ENCODE measurements at places on chromosomes 5 and 9.

- DNase-seq, result no peak
Measured at GRCh38 chr5:96478983-96479382, 45.9 kb upstream of the PCSK1 start.

GRCh38 chr9:92974761-92975755 lies 27.7 kb downstream of the FGD3 start:
- DNase-seq, result no peak

DNA sequence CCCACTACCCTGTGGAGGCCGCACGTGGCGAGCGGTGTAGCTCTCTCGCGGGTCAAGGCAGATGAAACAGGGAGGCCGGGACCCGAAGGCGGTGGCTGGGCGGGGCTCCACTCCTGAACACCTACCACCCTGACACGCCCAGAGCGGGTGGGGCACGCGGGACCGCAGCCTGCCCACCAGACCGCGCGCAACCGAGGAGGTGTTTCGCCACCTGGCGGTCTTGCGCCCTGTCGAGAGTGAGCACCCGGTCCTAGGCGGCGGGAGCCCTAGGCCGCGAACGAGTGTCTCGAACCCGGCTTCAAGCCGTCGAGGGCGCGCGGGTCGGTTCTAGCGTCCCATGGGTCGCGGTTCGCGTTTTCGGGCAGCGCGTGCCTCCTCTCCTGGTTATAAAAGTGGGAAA lies 2.2 kb upstream of the EXOSC3 start:
- no peak for DNase-seq

GRCh38 chr5:139389701-139390638 lies at the start of gene MZB1:
Gene MZB1 (minus strand): TSS chr5:139389913. CDS start chr5:139389856, 57 bp downstream.
- no peak for DNase-seq

- no peak for DNase-seq
Measured at GRCh38 chr5:138472353-138472752, 7.1 kb downstream of the EGR1 start.

DNA sequence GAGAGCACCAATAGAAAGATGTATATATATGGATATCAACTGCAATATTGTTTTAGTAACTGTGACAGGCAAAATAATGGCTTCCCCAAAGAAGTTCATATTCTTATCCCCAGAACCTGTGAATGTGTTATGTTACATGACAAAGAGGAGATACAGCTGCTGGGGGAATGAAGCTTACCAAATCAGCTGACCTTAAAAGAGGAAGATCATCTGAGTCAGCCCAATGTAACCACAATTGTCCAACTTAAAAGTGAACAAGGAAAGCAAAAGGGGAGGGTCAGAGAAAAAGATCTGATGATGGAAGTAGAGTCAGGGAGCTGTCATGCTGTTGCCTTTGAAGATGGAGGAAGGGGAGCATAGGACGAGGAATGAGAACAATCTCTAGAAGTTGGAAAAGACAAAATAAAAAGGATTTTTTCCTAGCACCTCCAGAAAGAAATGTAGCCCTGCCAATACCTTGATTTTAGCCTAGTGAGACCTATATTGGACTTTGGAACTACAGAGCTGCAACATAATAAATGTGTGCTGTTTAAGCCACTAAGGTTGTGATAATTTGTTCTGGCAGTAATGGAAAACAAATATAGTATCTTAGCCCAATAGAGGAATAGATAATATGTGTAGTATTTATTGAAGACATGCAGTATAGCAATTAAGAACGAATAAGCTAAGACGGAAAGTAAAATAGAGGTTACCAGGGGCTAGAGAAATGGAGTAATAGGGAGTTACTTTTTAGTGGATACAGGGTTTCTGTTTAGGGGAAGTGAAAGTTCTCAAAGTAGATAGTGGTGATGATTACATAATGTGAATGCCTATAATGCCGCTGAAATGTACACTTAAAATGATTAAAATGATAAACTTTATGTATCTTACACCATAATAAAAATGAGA lies 115.9 kb downstream of the PIK3R1 start:
- DNase-seq, result no peak

DNA sequence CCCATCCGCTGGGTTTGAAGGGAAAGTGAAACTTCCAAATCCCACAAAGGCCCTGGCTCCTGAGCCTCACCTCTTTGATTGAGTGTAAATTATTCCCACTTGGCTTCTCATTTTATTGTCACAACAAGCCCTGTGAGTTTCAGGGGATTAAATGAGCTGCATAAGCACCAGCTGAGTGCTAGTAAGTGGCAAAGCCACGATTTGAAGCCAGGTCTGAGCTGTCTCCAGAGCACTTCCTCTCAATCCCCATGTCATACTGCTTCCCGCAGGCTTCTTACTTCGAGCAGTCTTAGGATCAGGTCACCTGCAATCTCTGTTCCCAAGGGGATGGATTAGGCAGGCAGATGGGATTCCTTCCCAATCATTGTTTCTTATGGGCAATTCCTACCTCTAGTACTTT lies 18.0 kb downstream of the RPS14 start:
- no peak for DNase-seq

DNA sequence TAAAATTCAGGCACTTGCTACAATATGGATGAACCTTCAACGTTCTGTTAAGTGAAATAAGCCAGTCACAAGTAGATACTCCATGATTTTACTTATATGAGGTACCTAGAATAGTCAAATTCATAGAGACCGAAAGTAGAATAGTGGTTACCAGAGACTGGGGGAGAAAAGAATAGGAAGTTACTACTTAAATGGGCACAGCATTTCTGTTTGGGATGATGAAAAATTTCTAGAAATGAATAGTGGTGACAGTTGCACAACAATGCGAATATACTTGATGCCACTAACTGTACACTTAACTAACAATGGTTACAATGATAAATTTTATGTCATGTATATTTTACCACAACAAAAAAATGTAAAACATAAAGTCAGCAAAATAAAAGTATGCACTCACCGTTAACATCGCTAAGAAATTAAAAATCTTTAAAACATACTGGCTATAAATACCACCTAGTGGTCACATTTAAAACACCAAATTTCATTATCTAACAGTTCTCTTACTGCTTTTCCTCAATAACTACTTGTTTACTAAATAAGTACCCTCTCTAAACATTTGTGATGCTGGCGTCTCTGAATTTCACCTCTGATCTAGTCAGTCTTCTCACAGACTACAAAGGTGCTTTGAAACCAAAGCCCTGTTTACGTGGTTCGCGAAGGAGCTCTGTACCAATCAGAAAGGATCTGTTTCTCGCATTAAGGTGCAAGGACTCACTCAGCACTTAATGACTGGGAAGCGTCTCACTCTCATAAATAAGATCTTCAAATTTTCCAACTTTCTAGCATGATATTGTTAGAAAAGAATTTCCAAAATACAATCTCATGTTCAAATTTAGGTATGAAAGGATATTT lies 22.7 kb downstream of the KIF3A start:
- no peak for DNase-seq

DNA sequence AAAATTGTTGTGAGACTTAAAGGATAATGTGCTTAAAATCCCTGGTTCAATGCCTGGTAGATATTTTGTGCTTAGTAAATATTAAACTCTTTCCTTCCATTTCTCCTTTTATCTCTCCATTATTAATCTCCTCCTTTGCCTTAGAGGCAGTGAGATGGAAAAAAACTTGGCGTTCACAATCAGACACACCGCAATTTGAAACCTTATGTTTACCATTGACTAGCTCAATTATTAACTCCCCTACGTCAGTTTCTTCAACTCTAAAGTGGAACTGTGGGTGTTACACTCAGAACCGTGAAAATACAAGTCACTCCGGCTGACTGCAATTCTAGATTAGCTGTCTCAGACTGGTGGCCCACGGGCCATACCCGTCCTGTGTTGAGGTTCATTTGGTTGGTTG lies 327.2 kb downstream of the DEPDC1B start:
- DNase-seq, result no peak

DNA sequence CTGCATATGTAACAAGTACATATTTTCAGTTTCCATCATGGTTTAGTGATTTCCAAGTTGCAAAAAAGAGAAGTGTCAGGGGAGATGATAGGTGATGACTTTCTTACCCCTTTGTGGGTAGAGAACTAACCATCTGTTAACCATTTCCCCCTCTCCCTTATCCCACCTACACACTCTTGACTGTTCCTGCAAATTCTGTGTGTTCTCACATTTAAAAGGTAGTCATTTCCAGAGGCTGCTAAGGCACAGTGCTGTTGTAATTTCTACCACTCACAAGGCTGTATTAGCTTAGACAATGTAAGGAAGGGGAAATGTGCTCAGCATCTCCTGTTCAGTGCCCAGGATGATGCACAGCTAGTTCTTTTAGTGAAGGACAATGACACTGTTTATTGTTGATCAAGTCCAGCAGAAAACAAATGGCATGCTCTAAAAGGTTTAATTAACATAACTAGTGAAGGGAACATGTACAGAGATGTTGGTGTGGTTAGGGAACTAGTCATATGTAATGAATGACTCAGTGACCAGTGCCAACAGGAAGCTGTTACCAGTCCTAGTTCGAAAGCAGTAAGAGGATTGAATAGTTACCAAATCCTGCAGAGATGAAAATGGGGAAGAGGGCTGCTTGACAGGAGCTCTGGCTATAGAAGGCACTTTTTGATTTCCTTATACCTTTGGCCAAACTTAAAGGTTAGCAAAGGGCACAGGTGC lies 165.1 kb downstream of the PLK2 start:
- DNase-seq, result no peak

- no peak for DNase-seq
Measured at GRCh38 chr5:56206126-56206910, 26.8 kb downstream of the ANKRD55 start.

DNA sequence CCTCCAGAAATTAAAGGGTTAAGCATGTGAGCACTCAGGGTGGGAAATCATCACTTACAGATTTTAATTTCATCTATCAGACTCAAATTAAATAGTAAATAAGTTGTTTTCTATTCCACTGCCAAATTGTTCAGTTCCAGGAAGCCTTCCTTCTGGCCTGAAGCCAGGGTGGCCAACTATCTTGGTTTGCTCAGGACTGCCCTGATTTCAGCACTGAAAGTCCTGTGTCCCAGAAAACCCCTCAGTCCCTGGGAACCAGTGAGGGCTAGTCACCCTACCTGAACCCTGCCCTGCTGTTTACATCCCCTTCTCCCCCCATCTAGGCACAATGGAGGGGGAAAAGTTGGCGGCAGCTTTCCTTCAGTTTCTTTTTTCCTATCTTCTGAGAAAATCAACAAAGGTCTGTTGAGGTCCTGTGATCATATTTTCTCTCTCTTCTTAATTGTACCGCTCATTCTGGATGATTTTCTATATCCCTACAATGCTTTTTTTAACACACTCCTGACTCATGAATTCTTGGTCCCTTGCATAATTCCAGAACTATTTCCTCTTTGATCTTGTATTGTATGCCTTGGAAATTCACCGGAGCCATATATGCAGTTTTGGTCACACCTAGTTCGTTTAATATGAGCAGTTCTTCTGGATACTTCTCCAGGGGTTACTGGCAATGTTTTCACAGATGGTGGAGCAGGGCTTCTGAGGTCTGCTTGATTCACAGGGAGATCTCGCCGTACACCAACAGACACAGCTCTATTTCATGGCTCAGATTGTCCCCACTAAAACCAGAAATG lies 103.8 kb downstream of the MAP1B start:
- DNase-seq, result no peak

DNA sequence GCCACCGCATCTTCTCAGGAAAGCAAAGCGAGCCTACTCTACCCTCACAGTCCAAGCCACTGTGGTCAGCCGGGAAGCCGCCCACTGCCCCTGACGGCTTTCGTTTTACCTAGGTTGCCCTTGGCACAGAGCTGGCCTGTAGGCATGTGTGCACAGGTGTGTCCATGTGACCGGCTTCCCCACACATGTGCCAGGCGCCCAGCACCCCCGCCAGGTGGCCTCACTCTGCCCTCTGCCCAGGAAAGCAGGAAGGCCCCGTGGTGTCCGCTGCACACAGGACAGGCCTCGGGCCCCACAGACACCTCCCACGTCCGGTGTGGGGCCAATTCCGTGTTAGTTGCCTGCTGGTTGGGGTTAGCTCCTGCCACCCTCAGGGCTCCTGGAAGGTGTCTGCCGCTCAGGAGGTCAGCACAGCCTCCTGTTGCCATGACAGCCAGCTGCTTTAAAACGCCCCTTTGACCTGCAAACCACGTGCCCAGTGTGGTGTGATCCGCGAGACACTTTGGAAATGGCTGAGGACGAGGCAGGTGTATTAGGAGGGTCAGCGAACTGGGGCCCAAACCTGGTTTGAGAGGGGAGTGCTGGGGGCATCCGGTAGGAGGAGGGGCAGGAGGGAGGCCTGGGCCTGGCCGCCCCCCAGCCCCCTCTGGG lies 28.7 kb downstream of the TPPP start:
- DNase-seq, result no peak

GRCh38 chr5:30839956-30840355 lies 353.5 kb upstream of the CDH6 start:
- no peak for DNase-seq

DNA sequence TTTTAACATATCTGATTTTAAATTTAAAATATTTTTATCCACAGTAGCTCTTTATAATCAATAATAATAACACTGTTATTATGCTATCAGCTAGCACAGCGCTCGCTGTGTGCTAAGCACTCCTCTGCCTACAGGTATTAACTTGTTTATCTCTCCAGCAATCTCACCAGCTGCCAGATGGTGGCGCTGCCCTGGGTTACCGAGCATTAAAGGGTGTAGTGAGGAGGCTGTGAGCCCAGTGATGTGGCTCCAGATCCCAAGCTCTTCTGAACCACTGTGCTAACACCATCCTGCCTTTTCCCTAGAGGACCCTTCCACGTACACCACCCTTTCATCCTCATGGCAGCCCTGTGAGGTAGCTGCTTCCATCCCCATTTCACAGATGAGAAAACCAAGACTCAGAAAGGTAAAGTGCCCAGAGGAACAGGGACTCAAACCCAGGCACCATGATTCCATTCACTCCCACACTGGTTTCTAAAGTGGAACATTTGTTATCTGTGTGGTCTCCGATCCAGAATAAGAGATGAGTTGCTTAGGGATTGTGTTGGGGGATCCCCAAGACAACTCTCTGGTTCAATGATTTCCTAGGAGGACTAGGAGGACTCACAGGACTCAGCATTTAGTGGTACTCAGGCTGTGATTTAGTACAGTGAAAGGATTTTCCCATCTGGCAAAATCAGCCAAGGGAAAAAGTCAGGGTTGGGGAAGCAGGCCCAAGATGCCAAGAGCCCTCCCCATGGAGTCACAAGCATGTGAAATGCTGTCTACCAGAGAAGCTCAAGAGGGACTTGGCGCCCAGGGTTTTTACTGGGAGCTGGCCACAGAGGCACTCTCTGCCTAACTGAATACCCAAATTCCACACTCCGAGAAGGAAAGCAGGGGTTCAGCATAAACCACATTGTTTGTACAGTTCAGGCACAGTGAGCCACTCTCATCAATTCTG lies 7.0 kb downstream of the IGFBPL1 start:
- no peak for DNase-seq

- DNase-seq, result no peak
Measured at GRCh38 chr5:133754575-133755169, 142.3 kb upstream of the FSTL4 start.
